NCI-H526 treated with DMSO at 0.1 percent for 48 hours (cell line): ENCODE measurements at places on chromosomes 1 and 21.
A peak's percentile ranks its signal among the peaks of the same experiment; 100 is the strongest.

GRCh38 chr1:147821883-147822282 lies 61.5 kb upstream of the GJA5 start:
- no peak for DNase-seq

- DNase-seq, result no peak
Observed at GRCh38 chr1:154886281-154887015, 16.4 kb upstream of the KCNN3 start.

GRCh38 chr1:234960722-234961455 lies 167.7 kb downstream of the TOMM20 start:
- no peak for DNase-seq

DNA sequence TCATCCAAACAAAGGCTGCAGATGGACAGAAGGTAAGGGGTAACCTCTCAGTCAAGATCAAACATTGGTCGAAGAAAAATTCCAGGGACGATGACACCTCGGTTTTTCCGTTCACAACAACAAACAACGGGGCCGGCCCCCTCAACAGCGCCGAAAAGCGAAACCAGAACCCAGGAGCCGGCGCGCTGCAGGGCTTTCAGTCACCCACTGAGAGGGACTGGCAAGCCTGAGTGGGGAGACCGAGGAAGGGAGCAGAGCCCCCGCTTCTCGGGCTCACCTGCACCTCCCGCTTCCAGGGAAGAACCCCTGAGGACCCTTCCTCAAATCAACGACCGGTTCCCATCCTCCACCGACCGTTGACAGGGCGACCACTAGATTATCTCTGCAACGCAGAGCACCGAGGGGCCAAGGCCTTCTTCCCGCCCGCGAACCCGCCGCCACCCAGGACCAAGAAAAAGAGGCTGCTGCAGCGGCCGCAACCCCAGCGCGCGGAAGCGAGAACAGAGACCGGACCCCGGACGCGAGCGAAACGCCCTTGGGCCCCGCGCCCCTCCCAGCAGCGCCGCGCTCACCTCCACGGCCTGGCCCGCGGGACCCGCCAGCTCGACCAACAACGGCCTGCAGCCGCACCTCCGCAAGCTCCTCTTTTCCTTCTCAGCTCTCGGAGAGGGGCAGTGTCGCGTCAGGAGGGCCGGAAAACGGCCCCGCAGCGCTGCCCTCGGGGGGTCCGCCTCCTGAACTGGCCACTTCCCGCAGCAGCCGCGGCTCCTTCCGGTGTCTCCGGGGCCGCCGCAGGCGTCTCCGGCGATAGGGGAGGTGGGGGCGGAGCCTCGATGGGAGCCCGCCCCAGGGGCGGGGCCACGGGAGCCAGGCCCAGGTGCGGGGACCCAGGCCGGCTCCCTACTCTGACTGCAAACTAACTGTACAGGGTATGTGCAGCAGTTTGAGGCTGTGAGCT lies at the start of gene USP33:
TSS of gene USP33 (minus strand) at position 782 of the 958 bp plus-strand sequence. CDS start 18,155 bp downstream, outside the sequence.
- peak; percentile 64 for DNase-seq

GRCh38 chr1:206469933-206470691 lies at the start of gene IKBKE:
Gene IKBKE, plus strand, starts transcription at chr1:206470476. Its CDS starts 2,752 bp downstream, at chr1:206473228.
- DNase-seq, result no peak

GRCh38 chr1:41467673-41468072 lies 16.8 kb downstream of the EDN2 start:
- no peak for DNase-seq

DNA sequence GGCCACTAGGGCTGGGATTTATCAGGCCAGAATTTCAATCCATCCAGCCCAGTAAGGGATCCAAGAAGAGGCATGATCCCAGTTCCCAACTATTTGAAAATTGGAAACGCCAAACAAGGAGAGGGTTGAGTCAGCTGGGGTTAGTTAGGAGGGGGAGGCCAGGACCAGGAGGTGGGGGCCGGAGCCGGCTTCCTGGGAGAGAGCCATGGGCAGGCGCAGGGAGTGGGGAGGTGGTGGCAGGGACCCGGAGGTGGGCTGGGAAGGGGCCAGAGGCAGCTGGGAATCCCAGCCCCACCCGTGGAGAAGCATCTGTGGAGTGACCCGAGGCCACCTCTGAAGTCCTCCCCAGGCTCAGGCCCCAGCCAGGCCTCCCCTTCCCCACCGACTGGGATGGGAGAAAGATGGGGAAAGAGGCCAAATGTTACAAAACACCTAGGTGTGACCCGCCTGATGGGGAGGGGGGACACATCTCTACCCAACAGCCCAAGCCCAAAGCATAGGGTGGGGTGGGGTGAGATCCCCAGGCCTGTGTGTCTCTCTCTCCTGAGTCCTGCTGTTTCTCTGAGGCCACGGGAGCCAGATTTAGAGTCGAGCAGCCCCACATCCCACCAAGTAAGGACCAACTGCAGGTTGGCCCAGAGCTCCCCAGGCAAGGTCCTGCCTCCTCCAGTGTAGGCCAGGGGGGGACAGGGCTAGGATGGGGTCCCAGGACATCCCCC lies 10.1 kb downstream of the HSPG2 start:
- no peak for DNase-seq

- no peak for DNase-seq
Observed at GRCh38 chr1:206116191-206116872, 856 bp downstream of the AVPR1B start.

- DNase-seq, result no peak
Observed at GRCh38 chr1:235759336-235759735, 107.4 kb downstream of the LYST start.

GRCh38 chr1:206509612-206510257 lies 2.4 kb downstream of the RASSF5 start:
- DNase-seq, result no peak

DNA sequence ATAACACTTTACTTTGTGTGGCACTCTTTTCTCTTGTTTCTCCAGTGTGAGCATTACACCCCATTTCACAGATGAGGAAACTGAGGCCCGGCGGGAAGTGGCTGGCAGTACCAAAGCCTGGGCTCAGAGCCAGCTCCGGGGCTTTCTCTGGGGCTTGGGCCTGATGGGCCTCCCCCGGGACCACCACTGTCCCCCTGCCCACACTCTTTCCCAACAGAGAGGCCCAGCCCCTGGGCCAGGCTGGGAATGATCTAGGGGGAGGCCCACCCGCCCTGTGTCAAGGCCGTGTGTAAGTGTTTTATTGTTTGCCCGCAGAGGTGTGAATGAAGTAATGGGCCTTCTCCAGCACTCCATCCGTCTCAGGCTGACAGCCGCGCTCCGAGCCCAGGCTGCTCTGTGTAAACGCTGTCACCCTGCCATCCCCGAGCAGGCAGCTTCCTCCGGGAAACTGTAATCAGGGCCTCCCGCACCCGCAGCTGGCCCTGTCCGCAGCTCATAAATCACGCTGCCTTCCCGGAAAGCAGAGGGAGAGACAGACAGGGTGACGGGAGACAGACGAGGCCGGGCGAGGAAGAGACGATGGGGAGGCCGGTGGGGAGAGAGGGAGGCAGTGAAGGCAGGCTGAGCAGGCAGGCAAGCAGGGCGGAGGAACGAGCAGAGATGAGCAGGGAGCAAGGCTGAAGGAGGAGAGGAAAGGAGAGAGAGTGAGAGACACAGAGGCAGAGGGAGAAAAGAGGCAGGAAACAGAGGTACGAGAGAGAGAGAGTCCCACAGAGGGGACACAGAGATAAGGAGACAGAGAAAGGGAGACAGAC lies 109.7 kb upstream of the ZBTB40 start:
- no peak for DNase-seq

GRCh38 chr1:5645929-5646328 lies 346.3 kb downstream of the NPHP4 start:
- DNase-seq, result no peak

GRCh38 chr1:145863282-145864018 lies 4.6 kb upstream of the PIAS3 start:
- DNase-seq, result no peak

DNA sequence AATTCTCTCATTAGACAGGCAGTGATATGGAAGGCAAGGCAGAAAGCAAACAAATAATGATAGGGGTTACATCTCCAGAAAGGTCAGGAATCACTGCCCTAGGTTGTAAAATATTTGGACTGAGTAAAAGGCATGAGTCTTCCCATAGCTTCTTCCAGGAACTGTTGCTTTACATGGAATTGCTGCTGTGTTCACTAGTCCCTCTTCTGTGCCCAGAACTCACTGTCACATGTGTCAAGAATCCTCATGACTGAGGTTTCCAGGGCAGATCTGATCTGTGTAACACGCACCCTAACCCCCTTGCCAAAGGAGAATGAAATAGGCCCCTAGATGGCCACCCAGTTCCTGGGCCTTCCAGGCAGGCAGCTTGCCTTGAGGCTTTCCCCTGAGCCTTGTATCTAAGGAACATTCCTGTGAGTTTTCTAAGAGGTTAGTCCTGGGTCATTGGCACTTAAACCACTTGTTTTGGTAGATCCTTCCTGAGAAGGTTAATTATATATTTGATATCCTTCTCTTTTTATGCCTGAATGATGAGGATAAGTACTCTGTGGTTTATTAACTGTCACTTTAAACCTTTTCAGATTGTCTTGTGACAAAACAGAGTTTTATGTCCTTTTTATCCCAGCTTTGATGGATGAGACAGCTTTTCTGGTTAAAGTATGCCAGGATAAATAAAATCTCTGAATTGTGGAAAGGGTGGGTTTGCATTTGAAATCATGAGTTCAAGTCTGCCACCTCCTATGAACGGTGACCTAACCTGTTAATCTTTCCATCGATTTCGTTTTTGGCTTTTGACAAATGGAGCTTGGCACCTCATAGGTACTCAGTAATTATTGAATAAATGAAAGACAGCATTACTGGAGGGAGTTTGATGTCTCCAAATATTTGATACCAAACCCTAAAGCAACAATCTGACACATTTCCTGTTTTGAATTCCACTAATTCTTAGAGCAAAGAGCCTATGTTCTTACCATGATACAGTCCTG lies 163.3 kb downstream of the DHRS3 start:
- no peak for DNase-seq

GRCh38 chr1:231883382-231883781 lies 256.8 kb downstream of the DISC1 start:
- DNase-seq, result no peak

GRCh38 chr1:157198619-157199420 lies 60.6 kb upstream of the ETV3 start:
- no peak for DNase-seq

- no peak for DNase-seq
Observed at GRCh38 chr1:224512600-224513151, 78.1 kb upstream of the WDR26 start.

DNA sequence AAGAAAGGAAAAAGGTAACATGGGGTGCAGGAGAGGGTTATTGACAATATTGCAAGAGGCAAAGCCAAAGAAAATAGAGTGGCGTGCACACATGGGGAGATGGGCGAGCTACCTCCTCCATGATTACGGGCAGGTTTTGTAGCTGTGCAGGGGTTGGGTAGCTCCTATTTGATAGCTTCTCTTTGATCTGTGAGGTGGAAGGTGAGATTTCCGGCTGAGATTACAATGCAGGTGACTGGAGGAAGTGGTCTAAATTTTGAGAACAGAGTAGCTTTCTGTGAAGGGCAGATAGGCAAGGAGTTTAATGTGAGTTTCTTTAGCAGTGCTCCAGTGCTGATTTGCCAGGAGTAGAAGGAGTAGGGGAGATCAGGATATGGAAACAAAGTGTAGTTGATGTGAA lies 263.4 kb downstream of the PLA2G4A start:
- no peak for DNase-seq

DNA sequence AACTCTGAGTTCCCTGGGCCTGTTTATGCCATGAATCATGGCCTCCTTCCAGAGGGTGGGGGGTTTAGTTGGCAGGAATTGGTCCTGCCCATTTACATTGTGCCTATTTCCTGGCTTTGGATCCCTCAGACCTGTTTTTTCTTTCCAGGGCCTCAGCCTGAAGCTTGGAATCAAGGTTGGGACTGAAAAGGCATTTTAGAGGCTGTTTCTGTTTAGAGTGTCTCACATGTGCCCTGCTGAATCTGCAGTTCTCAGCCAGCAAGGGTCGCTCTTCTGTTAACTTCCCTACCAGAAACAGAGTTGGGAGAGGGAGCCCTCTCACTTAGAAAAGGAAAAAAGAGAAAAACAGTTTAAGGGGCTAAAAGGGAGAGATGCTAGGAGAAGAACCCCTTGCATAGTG lies 191.1 kb downstream of the PTPRC start:
- DNase-seq, result no peak

DNA sequence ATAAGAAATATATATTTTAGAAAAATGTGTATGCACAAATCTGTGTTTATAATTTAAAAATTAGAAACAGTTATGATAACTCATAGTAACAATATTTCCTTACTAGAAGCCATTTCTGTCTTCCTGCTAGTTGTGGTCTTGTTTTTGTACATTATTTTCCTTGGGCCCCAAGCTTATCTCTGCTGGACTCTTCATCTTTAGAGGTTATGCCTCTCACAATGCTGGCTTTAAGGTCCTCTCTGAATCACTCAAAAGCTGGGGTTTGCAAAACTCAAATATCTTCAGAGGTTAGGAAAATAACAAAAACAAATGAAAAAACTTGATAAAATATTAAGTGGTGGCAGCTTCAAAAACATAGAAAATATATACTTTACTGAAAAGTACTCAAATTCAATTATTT lies 133.8 kb downstream of the PTPRC start:
- DNase-seq, result no peak

DNA sequence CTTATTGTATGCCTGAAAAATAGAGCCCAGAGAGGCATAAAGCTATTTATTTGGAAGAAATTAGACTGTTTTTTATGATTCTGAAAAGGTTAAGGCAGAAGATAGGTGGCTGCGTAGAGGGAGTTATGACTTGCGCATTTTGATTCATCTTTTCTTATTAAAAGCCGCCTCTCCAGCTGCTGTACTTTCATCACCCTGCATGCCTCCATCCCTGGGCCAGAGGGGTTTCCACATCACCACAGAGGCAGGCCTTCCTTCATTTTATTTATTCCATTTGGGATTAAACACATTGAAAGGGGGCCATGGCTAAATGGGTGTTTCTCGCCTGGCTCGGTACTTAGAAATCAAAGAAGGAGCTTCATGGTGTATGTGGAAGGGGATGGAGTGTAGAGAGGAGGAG lies 14.6 kb upstream of the RGS8 start:
- DNase-seq, result no peak

DNA sequence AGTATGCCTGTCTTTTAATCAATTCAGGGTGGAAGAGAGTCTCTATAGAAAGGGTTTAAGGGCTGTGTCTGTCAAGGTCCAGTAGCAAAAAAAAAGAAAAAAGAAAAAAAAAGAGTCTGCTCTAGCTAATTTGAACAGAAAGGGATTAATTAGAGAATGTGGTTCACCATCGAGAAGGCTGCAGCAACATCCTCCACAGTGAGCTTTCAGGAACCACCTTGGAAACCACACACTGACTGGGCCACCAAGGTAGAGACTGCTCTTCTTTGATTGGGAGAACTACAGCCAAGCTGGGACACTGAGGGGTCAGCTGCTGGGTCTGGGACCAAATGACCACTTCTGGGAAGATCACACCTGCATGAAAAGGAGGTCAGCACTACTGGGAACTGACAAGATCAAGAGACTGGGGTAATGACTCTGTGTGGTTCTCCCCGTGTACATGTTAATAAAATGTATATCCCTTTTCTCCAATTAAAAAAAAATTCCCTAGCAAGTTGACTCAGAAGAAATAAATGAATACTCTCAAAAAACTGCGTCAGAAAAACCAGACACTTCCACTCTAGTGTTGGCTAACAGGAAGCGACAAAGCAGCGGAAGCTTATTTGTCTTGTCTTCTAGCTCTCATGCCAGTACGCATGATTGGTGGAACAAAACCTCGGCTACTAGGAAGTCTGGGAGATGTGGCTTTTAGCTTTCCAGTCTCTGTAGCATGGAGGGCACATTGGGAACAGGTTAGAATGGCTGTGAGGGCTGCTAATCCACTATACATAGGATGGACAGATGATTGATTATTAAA lies 60.0 kb upstream of the IVNS1ABP start:
- peak; percentile 90 for DNase-seq

- no peak for DNase-seq
Observed at GRCh38 chr1:169970114-169970513, 76.4 kb upstream of the SCYL3 start.

- no peak for DNase-seq
Observed at GRCh38 chr1:99963041-99963795, 6.6 kb upstream of the SLC35A3 start.

- DNase-seq, result no peak
Observed at GRCh38 chr1:212351588-212352362, 62.9 kb downstream of the PACC1 start.
